Epithelial cell of umbilical artery (primary cell): ENCODE measurements at places on chromosomes 6 and 20. TPM values are rescaled to one million over a fixed set of nuclear protein-coding genes. Genes with fewer than 3 reads are reported as not detected.

Gene TFEB
- 2.3 and 4.0 TPM in 2 replicates for total RNA-seq

Gene NOTCH4
- 42.4 and 52.3 TPM in 2 replicates for total RNA-seq

Gene FGD2
- total RNA-seq: not detected in 2 replicates

Gene GRM4
- not detected in 2 replicates for total RNA-seq

Gene ZSCAN26
- total RNA-seq: 10.4 and 26.1 TPM in 2 replicates

Gene PRND
- total RNA-seq: 0.15 and 0.32 TPM in 2 replicates

Gene DDX27
- 27.9 and 29.8 TPM in 2 replicates for total RNA-seq

Gene ADGB
- not detected in 2 replicates for total RNA-seq

Gene HNF4A
- not detected in 2 replicates for total RNA-seq

Gene IMPG1
- under 0.01 TPM in 1 of 2 replicates, not detected in the other for total RNA-seq

Gene EEF1E1
- total RNA-seq: 101 and 113 TPM in 2 replicates

Gene TFAP2B
- not detected in 2 replicates for total RNA-seq

Gene CTCFL
- total RNA-seq: 0.15 TPM in 1 of 2 replicates, not detected in the other

Gene MEI4
- not detected in 2 replicates for total RNA-seq

Gene EYS
- 0.15 and 0.32 TPM in 2 replicates for total RNA-seq

Gene PACSIN1
- total RNA-seq: not detected in 2 replicates

Gene TUBB2B
- 3.6 and 5.2 TPM in 2 replicates for total RNA-seq

Gene PPP1R16B
- 54.9 and 72.4 TPM in 2 replicates for total RNA-seq

Gene CYP21A2
- not detected in 2 replicates for total RNA-seq

Gene RIMS1
- under 0.01 and 0.32 TPM in 2 replicates for total RNA-seq

Gene NKAIN2
- total RNA-seq: under 0.01 TPM in 1 of 2 replicates, not detected in the other

Gene SYNDIG1
- total RNA-seq: 0.30 TPM in 1 of 2 replicates, not detected in the other

Gene STX11
- 4.5 and 9.9 TPM in 2 replicates for total RNA-seq

Gene GPR63
- under 0.01 TPM in 1 of 2 replicates, not detected in the other for total RNA-seq

Gene UBE2J1
- total RNA-seq: 53.5 and 59.8 TPM in 2 replicates

Gene ACOT13
- total RNA-seq: 6.2 and 7.5 TPM in 2 replicates

Gene PPP1R3D
- 5.2 and 7.1 TPM in 2 replicates for total RNA-seq

Gene SLC4A11
- total RNA-seq: 1.9 and 2.0 TPM in 2 replicates

Gene ZNF391
- 0.32 and 0.76 TPM in 2 replicates for total RNA-seq

Gene OPRM1
- not detected in 2 replicates for total RNA-seq

Gene TRIM15
- total RNA-seq: not detected in 2 replicates

Gene KIF25
- total RNA-seq: not detected in 2 replicates

Gene CFB
- total RNA-seq: 1.3 and 7.9 TPM in 2 replicates

Gene MEP1A
- not detected in 2 replicates for total RNA-seq

Gene ZNF341
- total RNA-seq: 0.65 and 0.76 TPM in 2 replicates

Gene LST1
- 0.32 TPM in 1 of 2 replicates, not detected in the other for total RNA-seq

Gene SLC32A1
- total RNA-seq: not detected in 2 replicates

Gene IP6K3
- total RNA-seq: not detected in 2 replicates

Gene ZC3H12D
- not detected in 2 replicates for total RNA-seq

Gene MOXD1
- total RNA-seq: 0.32 and 0.61 TPM in 2 replicates

Gene SLC35D3
- under 0.01 TPM in 1 of 2 replicates, not detected in the other for total RNA-seq

Gene PDYN
- not detected in 2 replicates for total RNA-seq

Gene TMC2
- not detected in 2 replicates for total RNA-seq

Gene RIMS4
- not detected in 2 replicates for total RNA-seq

Gene SPATA25
- total RNA-seq: 0.61 and 0.97 TPM in 2 replicates

Gene ISM1
- total RNA-seq: not detected in 2 replicates

Gene HLA-DPA1
- total RNA-seq: 0.65 and 3.6 TPM in 2 replicates

Gene RAET1E
- 0.46 TPM in 1 of 2 replicates, not detected in the other for total RNA-seq
